Fibroblast of mammary gland (primary cell): ENCODE measurements at places on chromosomes 16 and 17.
A peak's percentile ranks its signal among the peaks of the same experiment; 100 is the strongest.

DNA sequence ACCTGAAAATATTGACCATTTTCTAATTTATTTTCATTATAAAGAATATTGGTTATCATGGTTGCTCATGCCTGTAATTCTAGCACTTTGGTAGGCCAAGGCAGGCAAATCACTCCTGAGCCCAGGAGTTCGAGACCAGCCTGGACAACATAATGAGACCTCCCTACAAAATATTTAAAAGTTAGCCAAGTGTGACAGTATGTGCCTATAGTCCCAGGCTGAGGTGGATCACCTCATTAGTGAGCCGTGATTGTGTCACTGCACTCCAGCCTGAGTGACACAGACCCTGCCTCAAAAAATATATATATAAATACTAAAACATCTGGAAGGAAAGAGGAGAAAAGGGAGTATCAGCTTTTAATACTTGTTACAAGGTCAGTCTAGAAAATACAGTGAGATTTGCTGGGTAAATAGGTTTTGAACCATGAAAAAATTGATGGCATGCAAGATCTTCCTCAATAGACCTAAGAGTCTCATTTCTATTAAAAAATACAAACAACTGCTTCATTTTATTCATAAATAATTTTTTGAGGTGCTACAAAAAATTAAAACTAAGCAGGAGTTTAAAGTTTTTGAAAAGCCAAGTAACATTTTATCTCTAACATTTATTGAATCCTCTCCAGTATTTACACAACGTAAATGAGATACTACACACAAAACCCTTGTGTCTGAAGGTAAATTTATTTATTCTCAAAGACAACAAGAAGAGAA lies 47.7 kb downstream of the TUBD1 start:
- peak; percentile 78 for DNase-seq

- DNase-seq, result peak; percentile 99
Measured at GRCh38 chr16:13957197-13958078, 37.5 kb downstream of the ERCC4 start.

DNA sequence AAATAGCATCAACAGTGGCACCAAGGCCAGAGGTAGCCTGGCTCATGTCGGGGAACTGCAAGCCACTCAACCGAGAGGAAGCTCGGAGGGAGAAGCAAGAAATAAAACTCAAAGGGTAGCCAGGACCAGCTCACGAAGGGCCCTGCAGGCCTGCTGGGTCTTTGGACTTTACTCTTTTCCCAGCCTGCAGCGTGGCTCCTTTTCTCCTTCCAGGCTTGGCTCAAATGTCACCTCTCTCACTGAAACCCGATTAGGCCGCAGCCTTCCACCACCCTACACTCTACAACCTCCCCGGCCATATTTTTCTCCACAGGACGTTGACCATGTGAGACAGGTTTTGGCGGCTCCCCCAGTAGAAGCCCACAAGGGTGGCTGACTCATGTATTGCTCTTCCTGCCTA lies 38.1 kb downstream of the CALB2 start:
- DNase-seq, result no peak

DNA sequence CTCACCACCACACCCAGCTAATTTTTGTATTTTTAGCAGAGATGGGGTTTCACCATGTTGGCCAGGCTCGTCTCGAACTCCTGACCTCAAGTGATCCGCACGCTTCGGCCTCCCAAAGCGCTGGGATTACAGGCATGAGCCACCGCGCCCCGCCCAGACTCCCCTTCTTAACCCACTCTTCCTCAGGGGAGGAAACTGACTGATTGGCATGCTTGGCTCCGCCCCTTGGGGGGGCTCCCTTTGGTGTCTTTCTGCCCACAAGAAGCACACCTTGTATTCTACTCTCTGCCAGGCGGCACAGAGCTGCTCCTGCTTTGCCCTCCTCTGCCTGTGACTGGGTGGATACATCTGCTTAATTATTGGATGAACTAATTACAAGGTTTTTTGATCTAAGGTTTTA lies 4.7 kb upstream of the ASGR2 start:
- no peak for DNase-seq

- DNase-seq, result no peak
Measured at GRCh38 chr16:80615735-80616134, 74.9 kb downstream of the DYNLRB2 start.

DNA sequence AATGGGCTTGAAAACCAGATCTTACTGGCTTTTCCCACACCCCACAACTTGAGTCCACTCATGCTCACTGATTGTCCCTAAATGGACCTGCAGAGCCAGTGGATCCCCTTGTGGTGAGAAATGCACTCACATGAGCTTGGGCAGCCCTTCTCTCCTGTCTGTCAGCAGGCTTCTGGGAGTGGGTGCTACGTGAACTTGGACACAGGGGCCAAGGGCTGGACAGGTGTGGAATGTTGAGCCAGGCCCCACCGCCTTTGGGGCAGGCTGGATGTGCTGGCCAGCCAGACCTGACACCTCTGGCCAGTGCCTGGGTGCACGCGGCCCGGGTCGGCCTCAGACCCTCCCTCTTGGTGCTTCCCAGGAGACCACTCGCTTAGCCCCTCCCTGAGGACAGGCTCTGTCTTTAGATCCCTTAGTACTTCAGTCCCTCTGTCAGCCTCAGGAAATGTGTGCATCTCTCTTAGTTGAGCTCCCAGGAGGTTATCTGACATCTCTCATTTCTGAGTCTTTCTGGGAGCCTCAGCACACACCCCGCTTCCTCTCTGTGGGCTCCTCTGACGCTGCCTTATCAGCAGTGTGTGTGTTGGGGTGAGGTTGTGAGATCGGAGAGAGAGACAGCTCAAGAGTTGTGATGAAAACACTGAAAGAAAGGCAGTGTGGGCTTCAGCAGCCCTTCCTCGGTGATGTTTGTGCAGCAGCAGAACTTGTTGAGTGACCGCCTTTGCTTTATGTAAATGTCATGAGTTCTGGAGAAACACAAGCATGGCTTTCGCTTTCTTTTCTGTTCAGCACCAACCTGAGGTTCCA lies 117.0 kb downstream of the RAB11FIP4 start:
- no peak for DNase-seq

DNA sequence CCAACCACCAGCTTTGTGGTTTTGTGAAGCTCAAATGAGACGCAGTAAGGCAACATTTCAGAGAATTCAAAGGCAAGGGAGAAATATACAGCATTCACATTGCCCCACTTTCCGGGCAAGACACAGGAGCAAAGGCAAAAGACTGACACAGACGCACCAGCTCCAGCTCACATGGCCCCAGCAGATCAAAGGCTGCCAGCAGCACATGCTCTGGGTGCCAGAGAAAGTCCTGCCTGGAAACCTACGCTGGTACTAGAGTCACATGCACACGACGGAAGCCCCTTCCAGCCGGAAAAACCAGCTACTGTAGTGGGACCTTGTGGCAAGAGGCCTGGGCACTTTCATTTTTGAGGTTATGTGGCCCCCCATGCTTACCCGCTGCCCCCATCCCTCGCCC lies 50.1 kb downstream of the GTF3C1 start:
- DNase-seq, result no peak

- no peak for DNase-seq
Measured at GRCh38 chr16:3954411-3954921, 74.0 kb upstream of the CREBBP start.

DNA sequence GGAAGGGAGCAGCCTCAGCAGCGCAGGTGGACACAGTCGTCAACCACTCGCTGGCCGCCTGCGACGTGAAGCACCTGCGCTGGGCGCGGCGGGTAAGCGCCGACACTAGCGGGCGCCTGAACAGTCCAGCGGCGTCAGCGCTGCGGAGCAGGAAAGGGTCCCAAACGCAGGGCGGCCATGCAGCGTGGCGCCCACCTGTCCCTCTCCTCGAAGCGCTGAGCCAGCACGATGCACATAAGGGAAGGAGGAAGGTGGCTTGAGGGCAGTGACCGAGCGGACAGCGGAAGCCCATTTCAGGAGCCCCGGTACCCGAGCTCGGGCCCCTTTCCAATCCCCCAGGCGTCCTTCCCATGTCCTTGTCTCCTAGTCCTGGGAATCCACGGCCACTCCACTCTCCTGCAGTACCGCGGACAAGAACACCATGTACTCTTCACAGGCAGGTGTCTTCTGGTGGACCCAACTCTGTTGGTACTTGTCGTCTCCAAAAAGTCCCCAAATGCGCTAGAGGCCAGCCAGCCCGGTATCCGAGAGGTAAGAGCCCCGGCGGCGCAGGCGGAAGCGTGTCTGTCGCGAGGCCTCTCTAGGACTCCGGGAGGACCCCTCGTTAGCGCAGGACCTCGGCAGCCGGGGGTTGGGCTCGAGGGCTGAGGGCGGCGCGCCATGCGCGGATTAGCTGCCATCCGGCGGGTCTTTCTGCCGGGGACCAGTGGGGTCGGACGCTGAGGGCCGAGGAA lies 14.4 kb downstream of the ZNF232 start:
- no peak for DNase-seq

- no peak for DNase-seq
Measured at GRCh38 chr17:55420067-55420775, 1.4 kb downstream of the MMD start.

DNA sequence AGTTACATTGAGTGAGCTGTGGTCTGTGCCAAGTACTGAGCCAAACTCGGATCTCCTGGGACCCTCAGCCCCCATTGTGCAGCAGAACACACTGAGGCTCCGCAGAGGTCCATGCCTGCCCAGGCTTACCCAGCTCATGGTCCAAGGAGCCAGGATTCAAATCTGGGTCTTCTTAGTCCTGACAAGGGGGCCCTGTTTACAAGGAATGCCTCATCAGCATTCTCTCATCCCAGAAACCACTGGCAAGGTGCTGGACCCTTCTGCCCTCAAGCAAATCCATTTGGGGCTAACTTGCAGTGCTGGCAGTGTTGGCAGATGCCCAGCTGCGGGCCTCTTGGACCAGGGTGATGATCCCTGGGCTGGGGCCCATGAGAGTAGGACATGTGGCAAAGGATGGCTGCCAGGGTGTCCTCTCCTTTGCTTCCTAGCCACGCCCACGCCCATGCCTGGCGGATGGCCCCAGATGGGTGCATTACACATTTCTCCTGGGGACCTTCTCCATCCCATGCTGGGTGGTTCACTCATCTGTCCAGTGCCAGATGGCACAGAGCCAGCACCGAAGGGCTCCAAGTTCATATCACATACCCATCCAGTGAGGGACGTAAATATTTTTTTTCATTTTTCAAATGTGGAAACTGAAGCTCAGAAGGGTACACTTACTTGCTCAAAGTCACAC lies 117.7 kb downstream of the CMIP start:
- DNase-seq, result no peak

DNA sequence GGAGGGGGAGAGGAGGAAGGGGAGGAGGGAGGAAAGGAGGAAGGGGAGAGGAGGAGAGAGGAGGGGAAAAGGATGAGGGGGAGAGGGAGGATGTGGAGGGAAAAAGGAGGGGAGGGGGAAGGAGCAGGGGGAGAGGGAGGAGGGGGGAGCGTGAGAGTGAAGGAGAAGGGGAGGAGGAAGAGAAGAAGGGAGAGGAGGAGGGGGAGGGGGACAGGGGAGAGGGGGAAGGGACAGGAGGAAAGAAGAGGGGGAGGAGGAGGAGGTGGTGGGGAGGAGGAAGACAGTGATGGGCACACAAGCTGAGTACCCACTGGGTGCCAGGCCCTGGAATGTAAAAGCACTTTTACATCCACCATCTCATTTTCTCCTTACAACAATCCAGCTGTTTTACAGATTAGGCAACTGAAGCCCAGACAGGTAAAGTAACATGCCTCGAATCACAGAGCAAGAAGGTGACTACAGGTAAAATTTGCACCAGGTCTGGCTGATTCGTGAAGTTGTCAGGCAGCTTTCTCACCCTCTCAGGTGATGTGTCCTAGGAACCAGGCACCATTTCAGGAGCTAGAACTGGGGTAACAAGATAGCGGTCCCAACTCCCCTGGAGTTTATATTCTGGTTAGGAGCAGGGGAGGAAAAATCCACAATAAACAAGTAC lies 10.0 kb upstream of the LITAF start:
- no peak for DNase-seq

DNA sequence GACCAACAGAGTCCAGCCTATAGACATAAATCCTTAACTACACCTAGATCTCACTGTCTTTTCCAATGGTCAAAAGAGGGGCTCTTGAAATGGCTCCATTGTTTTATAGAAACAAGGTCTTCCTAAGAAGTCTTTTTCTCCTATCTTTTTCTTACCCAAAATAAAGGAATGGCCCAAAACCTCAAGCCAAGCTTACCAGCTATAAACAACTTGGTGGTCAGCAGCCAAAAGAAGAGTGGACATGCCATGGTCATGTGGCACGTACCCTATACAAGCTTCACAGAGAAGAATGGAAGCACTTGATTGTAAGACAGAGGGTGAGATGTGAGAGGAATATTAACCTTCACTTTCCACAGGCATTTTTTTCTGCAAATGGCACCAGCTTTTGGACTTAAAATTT lies 82.1 kb upstream of the GNAO1 start:
- no peak for DNase-seq
